ENCODE measurements at places on chromosomes 12 and 14.

DNA sequence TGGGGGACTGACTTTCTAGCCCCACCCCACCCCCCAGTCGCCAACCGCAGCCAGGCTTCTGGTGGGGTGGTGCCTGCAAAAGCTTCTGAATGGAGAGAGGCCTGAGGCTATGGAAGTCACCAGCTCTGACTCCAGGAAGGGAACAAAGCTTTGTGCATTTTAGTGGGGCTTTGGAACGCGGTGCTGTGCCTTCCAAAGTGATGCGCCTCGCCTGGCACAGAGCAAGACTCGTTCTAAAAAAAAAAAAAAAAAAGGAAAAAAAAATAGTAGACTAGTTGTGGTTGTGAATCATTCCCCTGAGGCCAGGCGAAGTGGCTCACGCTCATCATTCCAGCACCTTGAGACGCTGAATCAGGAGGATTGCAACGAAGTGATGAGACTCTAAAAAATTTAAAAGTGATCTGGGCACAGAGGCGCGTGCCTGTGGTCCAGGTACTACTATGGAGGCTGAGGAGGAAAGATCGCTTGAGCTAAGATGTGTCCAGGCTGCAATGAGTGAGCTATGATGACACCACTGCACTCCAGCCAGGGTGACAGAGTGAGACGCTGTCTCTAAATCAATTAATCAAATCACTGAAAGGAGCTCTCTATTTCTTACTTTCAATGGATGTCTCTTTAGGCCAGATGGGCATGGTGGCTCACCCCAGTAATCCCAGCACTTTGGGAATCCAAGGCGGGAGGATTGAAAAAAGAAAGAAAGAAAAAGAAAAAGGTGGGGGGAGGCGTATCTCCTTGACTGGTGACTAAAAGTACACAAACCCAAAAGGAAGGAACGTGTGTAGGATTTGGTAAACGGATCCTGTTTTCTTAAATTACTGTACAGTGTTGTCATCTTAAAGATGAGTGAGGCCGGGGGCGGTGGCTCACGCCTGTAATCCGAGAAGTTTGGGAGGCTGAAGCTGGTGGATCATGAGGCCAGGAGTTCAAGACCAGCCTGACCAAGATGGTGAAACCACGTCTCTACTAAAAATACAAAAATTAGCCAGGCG, 259.6 kb upstream of the ALG10B start:
- DNase-seq: no peak

DNA sequence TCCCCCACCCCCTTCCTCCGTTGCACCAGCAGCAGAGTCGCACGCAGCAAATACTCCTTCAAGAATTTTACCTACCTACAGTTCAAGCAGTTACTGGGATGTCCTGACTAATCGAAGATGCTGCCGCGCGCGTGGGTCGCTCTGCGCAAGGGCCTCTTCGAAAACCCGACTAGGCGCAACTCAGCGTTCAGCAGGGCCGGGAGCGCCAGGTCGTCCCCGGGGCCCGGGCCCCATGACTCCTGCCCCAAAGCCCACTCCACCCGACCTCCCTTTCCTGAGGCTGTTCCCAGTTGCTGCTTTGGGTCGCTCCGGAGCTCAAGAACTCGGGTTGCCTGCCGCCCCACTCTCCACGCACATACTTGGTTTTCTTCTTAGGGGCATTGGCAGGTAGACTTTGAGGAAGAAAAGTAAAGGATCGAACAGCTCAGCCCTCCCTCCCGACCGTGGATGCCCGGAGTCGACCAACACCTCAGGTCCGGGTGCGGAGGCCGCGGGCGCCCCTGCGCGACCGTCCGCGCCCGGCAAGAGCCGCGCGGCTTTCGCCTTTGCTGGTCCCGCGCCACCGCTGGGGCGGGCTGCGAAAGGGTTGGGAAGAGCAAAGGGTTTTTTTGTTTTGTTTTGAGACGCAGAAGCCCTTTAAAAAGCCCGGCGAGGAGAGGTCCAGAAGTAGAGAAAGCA, 1.9 kb downstream of the BMP4 start:
- no peak for DNase-seq

GRCh38 chr12:49796155-49796554, 32.1 kb downstream of the NCKAP5L start:
- DNase-seq: no peak

GRCh38 chr14:89849931-89850330, 104.6 kb downstream of the EFCAB11 start:
- DNase-seq: no peak

- no peak for DNase-seq
Observed at GRCh38 chr12:109753054-109753401, 39.4 kb downstream of the FAM222A start.

- no peak for DNase-seq
Observed at GRCh38 chr12:54605138-54605970, 16.9 kb upstream of the PPP1R1A start.

- DNase-seq: no peak
Observed at GRCh38 chr12:3483089-3483488, 7.9 kb upstream of the PRMT8 start.

GRCh38 chr12:78118036-78118435, 287.3 kb downstream of the NAV3 start:
- DNase-seq: no peak

DNA sequence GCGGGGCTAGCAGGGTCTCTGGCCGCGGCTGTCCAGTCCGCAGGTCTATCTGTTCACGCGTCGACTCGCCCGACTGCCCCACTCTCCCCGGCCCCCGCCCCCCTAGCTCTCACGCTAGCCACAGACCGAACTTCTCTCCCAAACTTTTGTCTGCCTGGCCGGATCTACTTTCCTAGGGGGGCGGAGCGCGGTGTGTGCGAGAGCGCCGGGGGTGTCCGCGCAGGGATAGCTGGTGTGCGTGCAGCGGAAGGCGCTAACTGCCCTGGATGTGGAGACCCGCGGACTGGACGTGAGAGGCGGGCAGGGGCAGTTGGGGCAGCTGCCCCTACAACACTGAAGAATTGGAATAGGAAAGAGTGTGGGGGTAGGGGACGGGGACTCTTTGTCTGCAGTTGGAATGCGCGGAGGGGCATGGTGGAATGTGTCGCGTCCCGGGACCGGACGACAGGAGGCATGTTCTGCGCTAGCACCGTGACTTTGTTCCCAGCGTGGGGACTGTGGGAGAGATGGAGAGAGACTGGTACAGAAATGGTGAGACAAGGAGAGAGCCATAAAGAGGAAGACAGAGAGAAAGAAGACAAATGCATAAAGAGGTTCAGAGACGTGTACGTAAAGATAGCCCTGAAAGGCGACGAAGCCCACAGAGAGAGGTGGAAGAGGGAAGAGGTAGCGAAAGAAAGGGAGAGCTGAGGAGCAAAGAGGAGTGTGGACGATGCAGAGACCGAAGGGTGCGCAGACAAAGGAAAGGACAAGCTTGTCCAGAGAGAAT, at the start of gene AJUBA:
Gene AJUBA (minus strand): TSS at position 75 of the 769 bp plus-strand sequence. CDS start 285 bp downstream, outside the sequence.
- DNase-seq: peak; percentile 38

DNA sequence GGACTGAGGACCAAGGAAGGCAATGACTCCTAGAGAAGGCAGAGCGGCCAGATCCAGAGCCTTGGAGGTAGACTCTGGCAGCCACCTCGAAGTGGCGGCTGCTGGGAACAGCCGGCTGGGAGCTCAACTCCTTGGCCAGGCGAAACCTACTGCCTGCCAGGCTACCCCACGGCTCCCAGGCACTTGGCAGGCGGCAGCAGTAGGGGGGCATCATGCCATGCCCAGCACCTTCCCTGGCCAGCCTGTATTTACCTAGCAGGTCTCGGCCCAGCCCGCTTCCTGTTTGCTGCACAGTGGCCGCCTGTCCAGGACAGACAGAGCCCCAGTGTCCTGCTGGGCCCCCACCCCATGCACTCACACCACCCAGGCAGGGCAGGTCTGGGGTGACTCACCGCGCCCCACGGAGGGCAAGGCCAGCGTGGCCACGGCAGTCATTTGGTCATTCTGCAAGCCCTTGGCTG, 10.2 kb downstream of the TRPV4 start:
- DNase-seq: peak; percentile 22

- DNase-seq: no peak
Observed at GRCh38 chr14:61515436-61516117, 179.7 kb upstream of the HIF1A start.

GRCh38 chr14:95286645-95287044, 33.1 kb downstream of the CLMN start:
- DNase-seq: no peak

DNA sequence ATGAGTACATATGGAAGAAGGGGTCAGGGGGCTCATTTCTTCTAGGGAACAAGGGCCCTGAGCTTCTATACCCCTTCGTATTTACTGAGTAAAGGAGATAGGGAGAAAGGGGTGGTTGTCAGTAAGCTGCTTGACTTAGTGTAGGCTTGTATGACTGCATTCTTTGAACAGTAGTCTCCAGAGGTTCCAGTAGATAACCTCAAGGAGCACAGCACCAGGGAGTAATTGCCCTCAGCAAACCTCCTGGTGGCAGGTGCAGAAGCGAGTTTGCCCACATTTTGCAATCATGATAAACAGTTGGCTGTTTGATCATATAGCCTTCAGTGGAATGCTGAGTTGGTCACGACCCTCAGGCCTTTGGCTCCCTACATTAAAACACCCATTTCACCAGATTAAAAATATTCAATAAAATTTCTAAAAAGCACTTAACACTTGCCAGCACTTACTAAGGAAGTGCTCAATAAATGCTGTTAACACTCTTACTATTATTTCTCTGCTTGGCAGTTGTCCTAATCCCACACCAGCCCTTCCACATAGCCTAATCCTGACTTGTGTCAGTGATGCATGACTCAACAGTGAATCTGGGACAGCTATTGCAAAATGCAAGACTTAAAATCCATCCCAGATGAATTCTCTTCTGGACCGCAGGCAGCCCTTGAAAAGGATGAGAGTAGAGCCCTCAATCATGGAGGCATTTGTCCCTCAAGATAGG, 3.7 kb upstream of the DHRS4L2 start:
- DNase-seq: no peak

DNA sequence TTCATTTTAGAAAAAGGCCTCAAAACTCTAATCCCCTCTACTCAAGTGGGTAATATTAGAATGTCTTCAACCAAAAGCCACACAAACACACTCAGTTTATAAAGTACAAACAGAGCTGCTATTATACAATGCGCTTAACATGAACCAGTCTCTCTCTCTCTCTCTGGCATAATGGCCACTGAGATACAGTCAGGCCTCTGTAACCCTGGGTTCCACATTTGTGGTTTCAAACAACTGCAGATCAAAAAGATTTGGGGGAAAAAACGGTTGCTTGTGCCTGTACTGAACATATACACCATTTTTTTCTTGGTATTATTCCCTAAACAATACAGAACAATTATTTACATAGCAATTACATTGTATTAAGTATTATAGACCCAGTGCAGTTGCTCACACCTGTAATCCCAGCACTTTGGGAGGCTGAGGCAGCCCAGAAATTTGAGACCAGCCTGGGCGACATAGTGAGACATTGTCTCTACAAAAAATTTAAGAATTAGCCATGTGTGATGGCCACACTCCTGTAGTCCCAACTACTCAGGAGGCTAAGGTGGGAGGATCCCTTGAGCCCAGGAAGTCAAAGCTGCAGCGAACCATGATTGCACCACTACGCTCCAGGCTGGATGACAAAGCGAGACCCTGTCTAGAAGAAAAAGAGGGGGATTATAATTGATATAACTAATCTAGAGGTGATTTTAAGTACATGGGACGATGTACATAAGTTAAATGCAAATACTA, 5.6 kb downstream of the SLC11A2 start:
- DNase-seq: peak; percentile 90

DNA sequence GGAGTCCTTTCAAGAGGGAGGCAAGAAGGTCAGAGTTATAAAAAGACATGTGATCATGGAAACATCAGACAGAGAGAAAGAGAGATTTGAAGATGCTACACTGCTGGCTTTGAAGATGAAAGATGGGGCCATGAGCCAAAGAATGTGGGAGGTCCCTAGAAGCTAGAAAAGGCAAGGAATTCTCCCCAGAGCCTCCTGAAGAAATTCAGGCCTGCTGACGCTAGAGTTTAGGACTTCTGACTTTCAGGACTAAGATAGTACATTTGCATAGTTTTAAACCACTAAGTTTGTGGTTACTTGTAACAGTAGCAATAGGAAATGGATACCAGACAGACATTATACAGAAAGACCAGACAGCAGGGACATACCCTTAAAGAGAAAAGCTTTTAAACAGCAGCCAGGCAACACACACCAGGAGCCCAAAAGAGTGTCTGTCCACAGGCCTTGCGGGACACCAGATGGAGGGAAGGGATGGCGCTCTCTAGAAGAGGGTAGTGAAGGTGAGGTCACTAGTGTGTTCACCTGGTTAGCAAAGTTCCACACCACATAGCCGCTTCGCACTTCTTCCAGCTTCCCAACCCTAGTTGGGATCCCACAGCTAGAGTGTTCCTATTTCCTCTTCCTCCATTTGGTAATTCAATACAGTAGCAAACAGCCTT, 29.7 kb upstream of the CEBPE start:
- no peak for DNase-seq

DNA sequence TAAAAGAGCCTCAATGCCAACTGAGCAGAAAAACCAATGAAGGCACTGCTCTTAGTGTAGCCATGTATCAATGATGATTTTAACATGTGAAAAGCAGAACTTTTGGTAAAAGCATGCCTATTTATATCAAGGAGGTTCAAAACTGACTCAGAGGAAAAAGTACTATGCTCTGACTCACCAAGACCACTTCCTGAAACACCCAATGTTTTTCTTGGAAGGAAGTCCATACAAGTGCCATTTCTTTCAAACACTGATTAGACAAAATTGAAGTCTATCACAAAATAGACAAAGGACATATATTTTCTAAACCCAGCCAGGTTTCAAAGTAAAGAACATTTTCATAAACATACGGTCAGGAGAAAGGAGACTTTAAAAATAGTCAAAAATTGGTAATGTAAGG, 88.6 kb downstream of the EPS8 start:
- DNase-seq: peak; percentile 46

GRCh38 chr12:120259418-120260202, 5.9 kb downstream of the PXN start:
- no peak for DNase-seq

- DNase-seq: no peak
Observed at GRCh38 chr12:68632486-68632885, 21.8 kb downstream of the RAP1B start.

DNA sequence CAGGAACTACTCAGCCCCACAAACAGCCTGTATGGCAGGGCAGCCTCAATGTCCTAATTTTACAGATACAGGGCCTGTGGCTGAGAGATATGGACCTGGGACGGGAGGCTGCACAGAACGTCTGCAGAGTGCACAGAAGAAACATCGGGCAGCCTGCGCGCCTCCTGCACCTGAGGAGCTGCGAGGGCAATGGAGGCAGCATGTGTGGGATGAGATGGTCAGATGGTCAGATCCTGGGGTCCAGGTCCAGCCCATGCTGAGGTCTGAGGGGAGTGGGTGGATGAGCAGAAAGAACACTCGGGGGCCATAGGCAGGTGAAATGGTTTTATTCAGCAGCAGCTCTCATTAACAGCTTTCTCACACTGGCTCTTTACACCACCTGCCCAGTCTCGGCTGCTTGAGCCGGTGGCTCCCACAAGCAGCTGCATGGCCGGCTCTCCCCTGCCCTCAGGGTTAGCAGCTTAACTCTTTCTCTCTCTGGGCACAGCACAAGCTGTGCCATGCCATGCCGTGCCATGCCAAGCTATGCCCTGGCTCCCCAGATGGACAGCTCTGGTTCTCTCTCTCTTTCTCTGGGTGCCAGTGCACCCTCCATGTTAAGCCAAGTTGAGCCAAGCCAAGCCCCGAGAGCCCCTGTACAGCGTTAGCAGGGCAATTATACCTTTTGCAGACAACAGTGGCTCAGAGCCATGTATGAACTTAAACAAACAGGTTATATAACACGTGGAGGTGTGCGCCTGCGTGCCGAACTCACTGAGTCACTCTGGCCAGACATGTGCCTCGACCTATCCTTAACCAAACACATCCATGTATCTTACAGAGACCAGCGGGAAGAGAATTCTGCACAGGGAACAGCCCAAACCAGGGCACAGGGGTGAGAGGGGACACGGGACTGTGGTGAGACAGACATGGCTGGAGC, 47.6 kb downstream of the RIMBP2 start:
- DNase-seq: no peak
